Fibroblast of mammary gland (primary cell): ENCODE measurements at places on chromosomes 2 and 18.
A peak's percentile ranks its signal among the peaks of the same experiment; 100 is the strongest.

GRCh38 chr2:163341426-163341825 lies 394.4 kb downstream of the FIGN start:
- DNase-seq = peak; percentile 25

DNA sequence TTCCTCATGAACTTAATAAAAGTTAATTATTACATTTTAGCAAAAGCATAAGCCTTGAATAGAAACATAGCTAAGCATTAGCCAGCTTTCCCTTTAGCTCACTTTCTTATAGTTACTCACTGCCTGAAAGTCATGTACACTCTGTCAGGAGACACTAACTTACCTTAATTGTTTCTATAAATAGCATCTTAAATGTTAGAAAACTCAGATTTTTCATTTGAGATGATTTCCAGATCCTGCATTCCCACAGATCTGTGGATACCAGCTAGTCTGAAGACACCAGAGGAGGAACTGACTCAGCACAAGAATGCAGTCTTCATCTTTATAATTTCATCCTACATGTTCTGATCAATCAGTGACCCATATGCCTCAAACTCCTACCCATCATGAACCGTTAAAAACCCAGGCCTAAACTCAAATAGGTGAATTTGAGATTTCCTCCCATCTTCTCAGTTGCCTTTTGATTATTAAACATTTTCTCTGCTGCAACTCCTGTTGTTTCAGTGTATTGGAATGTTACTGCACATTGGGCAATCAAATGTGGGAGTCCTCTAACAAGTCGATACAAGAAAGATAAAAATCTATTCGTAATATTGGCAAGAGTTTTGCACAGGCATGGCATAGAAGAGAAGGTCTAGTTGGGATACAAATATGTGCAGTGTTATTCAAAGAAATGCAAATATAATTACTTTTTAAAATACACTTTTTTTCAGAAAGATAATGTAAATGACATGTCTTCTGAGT lies 857.4 kb upstream of the CDH2 start:
- peak; percentile 16 for DNase-seq

DNA sequence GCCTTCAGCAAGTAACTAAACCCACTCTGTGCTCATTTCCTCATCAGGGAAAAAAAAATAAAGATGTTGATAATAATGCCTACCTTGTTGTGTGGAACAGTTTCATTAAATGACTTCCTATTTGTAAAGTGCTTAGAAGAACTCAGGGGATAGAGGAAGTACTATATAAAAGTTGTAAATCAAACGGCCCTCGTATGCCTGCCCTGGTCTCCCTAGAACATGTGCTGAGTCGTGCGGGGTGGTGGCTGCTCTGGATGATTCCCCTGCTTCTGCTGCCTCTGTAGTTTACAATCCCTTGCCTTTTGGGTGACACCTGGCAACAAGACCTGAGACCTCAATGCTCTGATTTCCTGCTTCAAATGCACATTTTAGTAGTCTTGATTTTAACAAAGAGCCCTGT lies 170.0 kb downstream of the CERS6 start:
- DNase-seq = no peak

DNA sequence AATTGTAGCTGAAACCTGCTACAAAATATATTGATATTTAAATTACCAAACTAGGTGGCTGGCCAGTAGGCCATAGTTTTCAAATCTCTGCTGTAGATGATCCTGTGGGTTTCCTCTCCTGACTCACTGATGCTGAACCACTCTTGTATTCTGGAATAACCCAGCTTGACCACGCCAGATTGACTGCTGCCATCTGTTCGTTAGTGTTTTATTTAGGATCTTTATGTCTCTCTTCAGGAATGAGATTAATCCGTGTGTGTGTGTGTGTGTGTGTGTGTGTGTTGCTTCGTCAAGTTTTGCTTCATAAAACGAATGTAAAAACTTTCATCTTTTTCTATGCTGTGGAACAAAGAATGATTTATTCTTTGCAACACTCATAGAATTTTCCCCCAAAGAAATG lies 187.1 kb downstream of the DYSF start:
- no peak for DNase-seq

GRCh38 chr2:106827158-106827557 lies 58.8 kb downstream of the ST6GAL2 start:
- DNase-seq = no peak

- DNase-seq = no peak
Measured at GRCh38 chr2:26316041-26316440, 29.9 kb upstream of the SELENOI start.
